ENCODE measurements at places on chromosomes 2 and 18. TPM values are rescaled to one million over a fixed set of nuclear protein-coding genes. Genes with fewer than 3 reads are reported as not detected.

- DNase-seq: no peak
Measured at GRCh38 chr2:168948621-168949212, 47.6 kb downstream of the G6PC2 start.

- DNase-seq: no peak
Measured at GRCh38 chr2:164826293-164827243, 15.1 kb downstream of the COBLL1 start.

DNA sequence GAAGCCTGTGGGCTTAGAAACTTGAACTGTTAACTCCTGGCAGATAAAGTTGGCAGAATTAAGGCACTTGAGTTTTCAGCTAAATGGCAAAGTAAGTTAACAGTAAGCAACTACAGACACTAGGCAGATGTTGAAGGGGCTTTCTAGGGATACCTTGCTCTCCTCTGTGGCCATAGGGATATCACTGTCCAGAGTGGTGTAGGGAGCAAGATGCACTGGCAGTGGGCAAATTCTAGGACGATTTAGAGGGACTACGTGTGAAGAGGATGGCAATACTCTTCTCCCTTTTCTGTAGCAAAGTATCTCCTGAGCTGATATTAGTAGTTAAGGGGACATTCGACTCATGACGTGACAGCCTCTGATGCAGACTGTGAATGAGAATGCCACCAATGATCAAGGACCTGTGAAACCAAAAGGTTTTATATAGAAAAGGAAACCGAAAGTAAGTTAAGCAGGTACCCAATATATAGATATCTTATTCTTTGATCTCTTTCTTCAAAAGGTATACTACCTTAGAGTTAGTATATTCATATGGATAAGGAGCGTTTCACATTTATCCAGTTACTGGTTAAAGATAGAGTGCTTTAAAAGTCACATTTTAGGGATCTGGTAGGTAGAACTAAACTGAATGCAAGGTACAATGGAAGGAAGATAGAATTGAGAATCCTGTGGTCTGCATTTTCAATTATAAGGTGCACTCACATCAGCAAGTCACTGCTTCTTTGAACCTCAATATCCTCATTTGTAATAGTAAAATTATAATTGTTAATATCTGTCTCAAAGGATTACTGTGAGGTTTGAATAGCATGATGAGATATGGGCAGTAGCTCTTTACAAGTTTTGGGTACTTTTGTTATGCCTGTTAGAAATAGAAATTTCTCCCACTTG, 106.4 kb downstream of the KCNH7 start:
- DNase-seq: no peak

DNA sequence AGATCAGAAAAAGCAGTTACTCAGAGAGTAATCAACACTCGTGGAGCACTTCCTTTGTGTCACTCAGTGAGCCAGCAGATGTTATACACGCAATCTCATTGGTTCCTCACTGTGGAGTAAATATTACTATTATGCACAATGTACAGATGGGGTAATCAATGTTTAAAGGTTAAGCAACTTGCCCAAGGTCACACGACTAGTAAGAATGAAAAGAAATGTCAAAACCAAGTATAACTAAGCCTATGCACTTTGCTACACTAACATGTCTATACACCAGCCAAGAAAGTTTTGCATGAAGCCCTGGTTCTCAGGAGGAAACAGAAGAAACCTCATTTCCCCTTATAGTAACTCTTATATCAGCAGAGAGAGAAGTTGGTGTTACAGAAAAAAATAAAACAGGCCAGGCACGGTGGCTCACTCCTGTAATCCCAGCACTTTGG, 5.4 kb downstream of the METTL21A start:
- DNase-seq: no peak

GRCh38 chr2:74226648-74227213, 28.3 kb downstream of the MTHFD2 start:
- no peak for DNase-seq

GRCh38 chr2:157476953-157477709, 33.2 kb upstream of the CYTIP start:
- no peak for DNase-seq

GRCh38 chr2:47206181-47206580, 51.1 kb upstream of the STPG4 start:
- DNase-seq: no peak

GRCh38 chr2:234680688-234681619, 184.1 kb upstream of the ARL4C start:
- no peak for DNase-seq

DNA sequence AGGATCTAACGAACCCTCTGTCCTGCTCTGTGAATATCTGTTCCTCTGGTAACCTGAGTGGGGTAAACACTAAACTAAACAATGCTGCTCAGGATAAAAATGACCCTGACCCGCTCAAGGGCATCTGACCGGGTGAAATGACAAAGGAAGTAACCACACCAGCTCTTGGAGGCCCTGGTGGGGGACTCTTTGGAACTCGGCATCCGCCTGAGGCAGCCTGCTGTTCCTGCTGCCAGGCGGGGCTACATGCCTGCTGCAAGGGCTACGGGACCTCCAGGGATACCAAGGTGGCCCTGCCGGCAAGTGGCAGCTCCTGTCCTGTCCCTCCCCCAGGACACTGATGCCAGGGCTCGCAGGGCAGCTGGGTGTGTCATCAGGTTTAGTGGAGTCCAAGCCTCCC, 273.3 kb downstream of the HDAC4 start:
- DNase-seq: no peak

DNA sequence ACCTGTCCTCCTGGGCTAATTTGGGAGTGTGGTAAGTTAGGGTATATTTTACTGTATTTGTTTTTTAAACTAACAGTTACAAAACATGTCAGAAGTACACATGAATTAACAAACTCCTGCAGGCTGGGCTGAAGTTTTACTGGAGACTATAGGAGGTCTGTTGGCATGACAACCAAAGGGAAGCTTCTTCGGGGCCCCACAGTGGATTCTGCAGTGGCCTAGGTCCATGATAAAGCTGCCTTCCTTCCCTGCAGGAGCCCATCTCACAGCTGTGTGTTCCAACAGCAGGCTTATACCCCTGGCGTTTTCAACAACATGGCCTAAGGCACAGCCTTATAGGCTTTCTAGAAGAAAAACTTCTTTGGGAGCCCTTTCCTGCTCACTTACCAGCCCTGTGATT, 128.0 kb upstream of the SETBP1 start:
- DNase-seq: no peak

DNA sequence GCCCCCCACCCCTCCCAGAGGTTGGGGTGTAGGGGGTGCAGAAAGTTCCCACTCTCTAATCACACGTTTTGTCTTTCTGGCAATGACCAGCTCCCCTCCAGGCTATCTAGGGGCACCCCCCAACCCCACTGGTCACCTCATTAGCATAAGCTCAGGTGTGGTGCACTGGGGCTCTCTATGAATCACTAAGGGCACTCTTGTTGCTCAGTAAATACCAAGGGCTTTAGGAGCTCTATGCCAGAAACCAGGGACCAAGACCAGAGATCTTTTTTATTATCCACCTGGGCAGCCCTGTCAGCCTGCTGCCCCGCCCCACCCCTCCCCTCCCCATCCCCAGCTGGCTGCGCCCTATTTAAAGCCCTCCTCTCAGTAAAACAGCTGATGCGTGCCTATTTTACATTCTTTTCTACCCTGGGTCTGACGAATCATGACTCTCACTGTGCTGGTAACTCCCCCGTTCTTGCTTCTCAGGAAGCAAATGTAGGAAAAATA, 24.3 kb downstream of the NCK2 start:
- no peak for DNase-seq

DNA sequence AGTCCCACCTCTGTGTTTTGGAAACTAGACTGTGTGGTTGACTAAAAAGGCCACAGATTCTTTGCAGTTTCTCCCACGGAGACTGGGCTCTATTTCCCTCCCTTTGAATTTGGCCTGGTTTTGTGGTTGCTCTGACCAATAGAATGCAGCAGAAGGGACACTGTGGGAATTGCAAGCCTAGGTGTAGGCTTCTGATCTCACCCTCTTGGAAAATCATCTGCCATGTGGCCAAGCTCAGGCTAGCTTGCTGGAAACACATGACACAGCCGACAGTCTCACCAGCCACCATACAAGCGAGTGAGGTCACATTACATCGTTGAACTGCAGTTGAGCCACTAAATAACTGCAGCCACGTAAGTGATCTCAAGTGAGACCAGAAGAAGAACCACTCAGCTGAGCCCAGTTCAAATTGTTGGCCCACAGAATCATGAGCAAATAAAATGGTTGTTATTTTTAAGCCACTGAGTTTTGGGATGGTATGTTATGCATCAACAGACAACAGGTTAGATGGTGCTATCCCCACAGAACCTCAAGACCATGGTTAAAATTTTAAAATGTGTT, 319.1 kb upstream of the MEX3C start:
- DNase-seq: no peak

GRCh38 chr18:49884959-49885358, 71.6 kb upstream of the ACAA2 start:
- no peak for DNase-seq

GRCh38 chr2:2633017-2633416, 301.9 kb upstream of the MYT1L start:
- DNase-seq: no peak

DNA sequence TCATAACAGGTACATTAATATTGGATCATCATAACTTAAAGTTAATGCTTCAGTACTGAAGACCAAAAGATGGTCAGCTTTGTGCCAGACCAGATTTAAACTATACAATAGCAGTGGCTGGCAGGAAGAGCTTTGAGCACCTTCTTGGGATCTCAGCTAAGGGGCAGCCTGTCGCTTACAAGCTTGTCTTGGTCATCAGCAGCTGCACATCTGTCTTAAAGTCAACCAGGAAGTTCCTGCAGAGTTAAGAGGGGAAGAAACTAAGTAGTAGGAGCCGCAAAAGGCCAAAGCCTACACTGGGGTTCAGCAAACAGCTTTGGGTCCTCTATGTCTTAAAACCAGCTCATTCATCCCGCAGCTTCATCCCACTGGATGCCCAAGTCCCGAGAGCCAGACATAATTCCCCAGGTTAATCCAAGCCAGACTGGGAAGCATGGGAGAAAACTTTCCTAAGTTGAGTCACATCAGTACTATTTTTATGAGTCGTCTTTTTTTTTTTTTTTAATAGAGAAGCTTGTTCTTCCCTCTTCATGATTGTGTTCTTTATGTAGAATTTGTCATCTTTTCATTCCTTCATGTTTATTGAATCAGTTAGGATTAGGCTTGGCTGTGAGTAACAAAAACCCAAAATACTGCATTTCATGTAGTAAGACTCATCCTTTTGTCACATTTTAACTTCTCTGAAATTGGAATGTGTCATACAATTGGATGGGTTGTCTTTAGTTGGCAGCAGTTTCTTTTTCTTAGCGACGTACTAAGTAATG, 59.3 kb downstream of the SERTAD2 start:
- no peak for DNase-seq

DNA sequence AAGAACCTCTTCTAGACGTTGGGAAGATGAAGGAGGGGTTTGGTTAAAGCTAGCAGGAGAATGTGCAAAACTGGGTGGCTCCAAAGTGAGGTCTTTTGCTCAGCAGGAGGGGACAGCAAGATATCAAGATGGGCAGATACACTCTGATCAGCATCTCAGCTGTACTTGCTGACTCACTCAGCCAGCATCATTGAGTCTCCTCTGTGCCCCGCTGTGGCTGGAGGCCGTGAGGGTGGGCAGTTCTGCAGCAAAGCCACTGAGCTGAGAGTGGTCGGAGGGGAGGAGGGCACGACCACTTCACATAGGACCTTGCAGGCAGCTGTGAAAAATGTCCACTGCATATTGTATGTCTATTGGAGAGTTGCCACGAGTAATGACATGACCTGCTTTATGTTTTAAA, 152.0 kb downstream of the CAPN13 start:
- no peak for DNase-seq

GRCh38 chr2:65918760-65919187, 486.4 kb upstream of the SPRED2 start:
- DNase-seq: no peak

- DNase-seq: no peak
Measured at GRCh38 chr2:119234021-119235019, 10.7 kb downstream of the STEAP3 start.

DNA sequence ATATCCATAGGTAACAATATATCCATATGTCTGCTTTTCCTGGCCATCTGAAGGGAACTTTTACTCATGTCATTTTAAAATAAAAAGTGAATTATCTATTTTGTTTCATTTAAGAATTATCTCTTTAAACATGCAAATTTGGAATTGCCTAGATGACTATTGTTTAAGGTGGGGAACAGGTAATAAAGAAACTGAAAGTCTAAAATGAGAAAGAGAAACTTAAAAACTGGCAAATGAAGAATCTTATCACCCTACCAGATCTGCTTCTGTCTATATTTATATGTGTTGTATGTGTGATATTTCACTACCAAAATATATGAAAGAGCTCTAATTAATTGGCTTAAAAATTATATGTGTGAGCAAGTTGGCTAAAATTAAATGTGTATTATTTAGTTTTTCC, 243.2 kb upstream of the KCNH7 start:
- DNase-seq: no peak

DNA sequence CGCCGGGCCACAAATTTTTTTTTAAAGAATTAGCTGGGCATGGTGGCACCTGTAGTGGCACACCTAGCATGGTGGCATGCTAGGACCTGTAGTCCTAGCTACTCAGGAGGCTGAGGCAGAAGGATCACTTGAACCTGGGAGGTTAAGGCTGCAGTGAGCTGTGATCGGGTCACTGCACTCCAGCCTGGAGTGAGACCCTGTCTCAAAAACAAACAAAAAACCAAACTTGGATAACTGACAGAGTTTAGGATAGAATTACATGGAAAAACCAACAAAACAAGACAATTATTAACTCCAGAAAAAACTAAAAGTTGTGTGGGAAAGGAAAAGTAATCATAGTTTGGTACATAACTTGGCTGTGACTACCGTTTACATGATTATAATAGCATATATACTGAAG, 1.6 kb upstream of the CFLAR start:
- DNase-seq: no peak

- DNase-seq: no peak
Measured at GRCh38 chr2:181305301-181306123, 151.7 kb upstream of the ITGA4 start.

GRCh38 chr2:207413376-207413907, 116.3 kb upstream of the CREB1 start:
- DNase-seq: no peak

Gene GAREM2
- 0.92 TPM for total RNA-seq

Gene SRD5A2
- total RNA-seq: not detected

Gene PCARE
- not detected for total RNA-seq

Gene TMEM200C
- total RNA-seq: not detected

Gene PLCD4
- total RNA-seq: 1.6 TPM

Gene DNAH6
- not detected for total RNA-seq

Gene COLEC11
- 0.35 TPM for total RNA-seq

Gene TWSG1
- 116 TPM for total RNA-seq

Gene DSG4
- not detected for total RNA-seq

Gene SERPINB10
- total RNA-seq: not detected

Gene CYP26B1
- total RNA-seq: 0.78 TPM

All from pulmonary artery endothelial cell (primary cell).